ENCODE measurements at places on chromosomes 2 and 18.

DNA sequence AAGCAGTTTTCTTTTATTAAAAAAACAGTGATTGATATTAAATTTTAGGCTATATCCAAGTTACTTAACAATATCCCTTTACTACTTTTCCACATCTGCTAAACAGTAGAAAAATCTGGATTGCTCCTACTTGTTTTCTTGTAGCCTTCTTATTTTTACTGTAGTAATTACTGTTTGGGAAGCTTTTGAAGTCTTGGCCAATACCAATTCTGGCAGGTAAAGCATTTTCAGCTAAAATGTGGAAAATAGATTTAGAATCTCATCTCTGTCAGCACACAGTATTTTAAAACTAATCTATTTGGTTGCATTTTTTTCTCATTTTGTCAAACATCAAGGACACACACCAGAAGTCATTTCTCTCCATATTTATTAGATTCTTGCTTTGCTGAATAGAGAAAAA lies 1485.7 kb upstream of the PIK3C3 start:
- no peak for DNase-seq

GRCh38 chr18:52678034-52678433 lies 338.0 kb downstream of the DCC start:
- no peak for DNase-seq

DNA sequence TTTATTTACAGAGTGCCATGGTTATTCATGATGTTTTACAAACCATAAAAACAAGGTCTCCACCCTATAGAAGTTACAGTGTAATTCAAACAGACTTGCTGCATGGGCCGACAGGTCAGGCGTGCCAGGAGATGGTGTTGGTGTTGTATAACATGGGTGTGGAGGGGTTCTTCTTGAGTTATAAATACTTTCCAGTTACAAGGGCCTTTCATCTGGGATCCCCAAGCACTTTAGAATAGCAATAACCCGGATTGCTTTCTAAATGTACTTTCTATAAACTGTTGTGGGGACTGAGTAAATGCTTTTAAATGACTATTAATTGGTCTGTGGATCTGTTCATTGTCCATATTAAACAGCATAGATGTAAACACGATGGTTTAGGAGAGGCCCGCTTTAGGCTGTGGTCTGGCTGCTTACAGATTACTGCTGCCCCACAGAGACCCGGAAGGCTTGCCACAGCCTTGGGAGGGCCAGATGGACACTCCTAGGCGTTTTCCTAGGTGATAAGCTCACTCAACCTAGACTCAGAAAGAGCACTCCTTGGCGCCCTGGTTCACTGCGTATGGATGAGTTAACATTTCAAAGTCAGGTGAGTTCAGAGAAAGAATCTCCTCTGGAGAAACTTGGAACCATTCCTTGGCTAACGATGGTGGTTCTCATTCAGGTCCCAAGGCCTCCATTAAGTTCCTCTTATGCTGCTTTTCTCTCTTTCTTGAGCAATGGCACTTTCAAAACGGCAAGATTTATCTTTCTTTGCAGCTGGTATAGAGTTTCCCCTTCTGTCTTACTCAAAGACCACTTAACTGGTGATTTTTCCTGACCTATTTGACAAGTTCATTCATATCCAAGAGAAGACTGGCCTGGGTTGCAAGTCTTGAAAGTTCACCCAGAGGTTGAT lies 3.6 kb upstream of the KIAA2012 start:
- no peak for DNase-seq

- no peak for DNase-seq
Measured at GRCh38 chr2:66919286-66919685, 477.8 kb upstream of the ETAA1 start.

- DNase-seq: no peak
Measured at GRCh38 chr2:165803123-165803760, 9.2 kb upstream of the GALNT3 start.

DNA sequence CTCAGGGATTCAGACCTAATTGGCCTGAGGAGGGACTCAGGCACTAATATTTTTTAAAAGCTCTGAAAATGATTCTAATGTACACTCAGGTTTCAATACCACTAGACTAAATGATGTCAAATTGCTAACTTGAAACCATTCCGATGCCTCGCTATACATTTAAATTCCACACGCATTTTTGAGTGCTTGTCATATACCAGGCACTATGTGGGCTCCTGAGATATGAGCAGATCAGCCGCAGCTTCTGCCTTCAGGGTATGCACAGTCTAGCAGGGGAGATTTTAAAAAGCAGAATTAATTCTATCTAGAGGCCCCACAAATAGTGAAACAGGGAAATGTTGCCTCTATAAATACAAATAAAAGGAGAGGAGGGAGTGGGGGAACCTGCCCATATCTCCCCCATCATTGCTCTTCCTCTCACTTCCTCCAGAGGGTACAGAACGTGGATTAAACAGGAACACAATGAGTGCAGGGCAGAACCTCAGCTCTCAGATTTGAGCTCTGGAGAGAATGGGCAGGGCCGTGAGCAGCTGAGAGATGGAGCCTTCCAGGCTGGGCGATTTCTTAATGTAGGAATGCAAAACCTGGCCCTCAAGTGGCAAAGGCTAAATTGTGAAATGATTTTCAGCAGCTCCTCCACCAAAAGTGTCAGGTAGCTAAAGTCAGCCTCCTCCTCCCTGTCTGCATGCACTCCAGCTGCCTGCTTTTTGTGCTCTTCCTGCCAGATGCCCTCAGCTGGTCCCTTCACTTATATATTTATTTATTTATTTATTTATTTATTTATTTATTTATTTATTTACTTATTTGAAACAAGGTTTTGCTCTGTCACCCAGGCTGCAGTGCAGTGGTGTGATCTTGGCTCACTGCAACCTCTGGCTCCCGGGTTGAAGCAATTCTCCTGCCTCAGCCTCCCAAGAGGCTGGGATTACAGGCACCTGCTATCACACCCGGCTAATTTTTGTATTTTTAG lies 24.6 kb upstream of the LBH start:
- DNase-seq: no peak

- no peak for DNase-seq
Measured at GRCh38 chr2:61432990-61433389, 37.9 kb downstream of the USP34 start.

- no peak for DNase-seq
Measured at GRCh38 chr2:46827274-46828134, 88.1 kb downstream of the MCFD2 start.

DNA sequence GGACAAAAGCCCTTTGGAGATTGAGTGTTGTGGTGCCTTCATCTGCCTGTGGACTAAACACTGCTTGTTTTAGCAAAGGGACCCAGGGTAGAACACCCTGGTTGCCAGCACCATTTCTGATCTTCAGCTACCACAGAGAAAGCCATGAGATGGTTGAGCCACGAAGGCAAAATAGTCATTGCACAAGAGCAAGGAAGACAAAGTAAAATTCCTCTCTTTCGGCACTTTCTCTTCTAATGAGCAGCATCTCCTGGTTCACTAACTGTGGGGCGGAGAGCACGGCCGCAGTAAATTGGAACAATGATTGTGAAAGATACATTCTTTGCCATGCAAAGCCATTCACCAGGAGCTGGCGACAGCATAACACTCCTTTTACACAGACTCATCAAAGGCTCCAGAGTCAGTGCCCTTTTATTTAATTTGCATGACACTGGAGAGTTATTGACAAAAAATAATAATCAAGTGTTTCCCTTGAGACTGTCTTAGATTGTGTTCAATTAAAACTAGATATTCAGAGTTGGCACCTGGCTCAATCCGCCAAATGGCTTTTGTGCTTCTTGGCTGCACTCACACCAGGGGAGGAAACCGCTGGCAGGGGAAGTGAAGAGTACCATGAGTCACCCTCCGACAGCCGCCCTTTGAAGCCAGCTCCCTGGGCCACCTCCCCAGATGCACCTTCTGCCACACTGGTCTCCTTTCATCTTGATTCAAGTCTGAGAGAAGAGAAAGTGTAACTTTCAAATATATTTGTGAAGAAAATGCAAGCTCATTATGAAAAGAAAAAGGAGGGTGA lies 100.5 kb upstream of the MEIS1 start:
- DNase-seq: no peak
